ENCODE measurements at places on chromosomes 6 and 20. TPM values are rescaled to one million over a fixed set of nuclear protein-coding genes. Genes with fewer than 3 reads are reported as not detected.

GRCh38 chr20:10709916-10710315 is 36.1 kb upstream of the JAG1 start:
- no peaks in the 10 kb centered on the region for H3K27me3 ChIP-seq
- no peaks in the 10 kb centered on the region for H3K36me3 ChIP-seq
- no peak overlapping the region for H3K4me3 ChIP-seq
- no peak overlapping the region for H3K27ac ChIP-seq
- no peak for DNase-seq

- DNase-seq = peak; percentile 34
- H3K27ac ChIP-seq = no peak overlapping the region
- peak overlapping the region; percentile 63 for H3K4me3 ChIP-seq
- H3K4me1 ChIP-seq = peaks cover 9% of the 10 kb centered on the region
- no peaks in the 10 kb centered on the region for H3K36me3 ChIP-seq
These were observed 55.9 kb upstream of the RREB1 start for GRCh38 chr6:7051780-7052442.

- no peak overlapping the region for H3K27ac ChIP-seq
- no peak overlapping the region for H3K4me3 ChIP-seq
- no peak for DNase-seq
- H3K27me3 ChIP-seq = no peaks in the 10 kb centered on the region
- no peaks in the 10 kb centered on the region for H3K36me3 ChIP-seq
These were observed 9.3 kb upstream of the PRR18 start for GRCh38 chr6:166317261-166318212.

VWA7 gene
- polyA plus RNA-seq = 0.11 TPM

FHL5 gene
- not detected for polyA plus RNA-seq

- H3K27me3 ChIP-seq = no peaks in the 10 kb centered on the region
- H3K4me3 ChIP-seq = no peak overlapping the region
- no peak overlapping the region for H3K27ac ChIP-seq
- H3K36me3 ChIP-seq = no peaks in the 10 kb centered on the region
These were observed 33.5 kb upstream of the LRFN2 start for GRCh38 chr6:40620574-40621240.

- H3K27me3 ChIP-seq = no peaks in the 10 kb centered on the region
- no peak overlapping the region for H3K4me3 ChIP-seq
- H3K36me3 ChIP-seq = no peaks in the 10 kb centered on the region
- no peak overlapping the region for H3K27ac ChIP-seq
- peak; percentile 14 for DNase-seq
- no peaks in the 10 kb centered on the region for H3K4me1 ChIP-seq
These were observed 245.9 kb downstream of the EYS start for GRCh38 chr6:65461121-65461520.

UBE2C gene
- 135 TPM for polyA plus RNA-seq

DNA sequence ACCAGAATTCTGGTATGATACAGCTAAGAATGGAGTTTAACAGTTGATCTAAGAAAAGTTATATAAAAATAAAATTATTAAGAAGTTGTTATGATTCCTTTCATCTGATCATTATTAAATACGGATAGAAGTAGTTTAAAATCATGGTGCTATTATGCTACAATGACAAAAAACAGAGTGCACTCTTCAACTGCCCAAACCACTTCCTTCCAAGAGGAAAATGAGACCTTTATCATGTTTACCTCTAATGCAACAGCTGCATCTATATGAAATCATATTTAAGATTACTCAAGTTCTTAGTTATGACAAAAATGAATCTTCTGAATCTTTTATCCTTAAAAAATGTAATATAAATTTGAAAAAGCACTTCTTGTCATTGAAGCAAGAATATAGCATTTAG is 31.2 kb downstream of the HACE1 start:
- H3K4me3 ChIP-seq = no peak overlapping the region
- DNase-seq = no peak

DNA sequence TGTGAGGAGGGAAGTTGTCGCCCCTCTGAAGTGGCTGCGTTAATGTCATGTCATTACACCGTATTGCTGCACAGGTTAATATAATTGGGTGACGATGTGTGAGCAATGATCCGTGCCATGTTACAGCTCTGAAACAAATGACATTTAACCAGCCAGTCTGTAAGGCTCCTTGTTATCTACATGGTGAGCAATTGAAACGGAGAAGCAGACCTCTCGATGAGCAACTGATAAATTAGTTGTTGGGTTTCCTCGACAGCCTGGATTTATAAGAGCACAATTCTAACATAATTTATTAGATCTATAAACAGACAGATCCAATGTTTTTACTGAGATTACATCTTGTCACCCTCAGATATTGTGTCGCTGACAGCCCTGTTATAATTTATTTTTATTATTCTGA is 49.9 kb upstream of the MAFB start:
- no peak overlapping the region for H3K27ac ChIP-seq
- no peak overlapping the region for H3K4me3 ChIP-seq
- H3K27me3 ChIP-seq = peaks cover 6% of the 10 kb centered on the region
- H3K4me1 ChIP-seq = no peaks in the 10 kb centered on the region

All from endothelial cell of umbilical vein (primary cell).